ENCODE measurements at places on chromosomes 1 and 21.

- no peak for DNase-seq
Observed at GRCh38 chr1:11634365-11635192, 19.6 kb downstream of the FBXO2 start.

- DNase-seq: peak; percentile 40
Observed at GRCh38 chr1:212315907-212316306, 30.7 kb downstream of the PPP2R5A start.

DNA sequence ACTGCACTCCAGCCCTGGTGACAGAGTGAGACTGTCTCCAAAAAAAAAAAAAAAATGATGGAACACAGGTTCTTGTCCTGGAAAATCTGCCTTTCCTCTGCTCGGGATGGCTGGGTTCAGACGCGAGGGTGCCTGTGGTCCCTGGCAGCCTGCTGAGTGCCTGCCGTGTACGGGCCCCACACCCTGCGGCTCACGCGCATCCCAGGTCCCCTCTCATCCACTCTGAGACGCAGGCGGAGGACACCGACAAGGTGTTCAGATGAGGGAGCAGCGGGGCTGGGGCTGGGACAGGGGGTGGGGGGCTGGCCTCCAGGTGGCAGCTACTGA lies 4.3 kb upstream of the ANKRD65 start:
- DNase-seq: no peak

DNA sequence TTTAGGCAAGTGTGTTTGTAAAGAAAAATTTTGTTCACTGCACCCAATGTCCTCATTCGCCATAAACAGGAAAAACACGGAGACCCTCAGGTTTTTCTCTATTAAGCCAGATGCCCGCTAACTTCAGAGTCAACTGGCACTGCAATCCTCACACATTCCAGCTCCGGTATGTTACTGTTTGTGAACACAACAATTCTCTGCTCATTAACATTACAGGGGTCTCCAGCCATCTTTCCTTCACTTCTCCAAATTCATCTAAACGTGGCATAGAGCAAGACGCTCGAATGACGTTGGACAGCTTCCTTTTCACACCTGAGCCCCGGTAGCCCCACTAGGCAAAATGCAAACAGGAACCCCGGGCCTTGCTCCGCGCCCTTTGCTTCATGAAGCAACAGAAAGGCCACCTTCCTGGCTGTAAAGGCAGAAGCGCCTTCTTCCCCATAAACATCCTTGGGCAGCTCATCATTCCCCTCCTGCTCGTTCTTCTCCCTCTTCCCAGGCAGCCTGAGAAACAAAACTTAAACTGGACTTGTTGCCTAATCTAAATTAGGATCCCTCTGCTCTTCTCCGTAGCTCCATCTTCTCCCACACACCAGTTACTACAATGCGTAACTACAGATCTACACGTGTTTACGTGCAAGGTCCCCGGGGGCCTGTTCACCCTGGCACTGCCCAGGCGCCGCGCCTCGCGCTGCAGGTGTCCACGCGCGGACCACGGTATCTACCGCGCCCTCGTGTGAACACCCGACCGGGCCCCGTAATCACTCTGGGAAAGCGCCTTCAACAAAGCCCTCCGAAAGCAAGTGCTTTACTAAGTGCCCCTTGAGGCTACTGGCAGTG lies 1.2 kb downstream of the LBR start:
- DNase-seq: peak; percentile 31

DNA sequence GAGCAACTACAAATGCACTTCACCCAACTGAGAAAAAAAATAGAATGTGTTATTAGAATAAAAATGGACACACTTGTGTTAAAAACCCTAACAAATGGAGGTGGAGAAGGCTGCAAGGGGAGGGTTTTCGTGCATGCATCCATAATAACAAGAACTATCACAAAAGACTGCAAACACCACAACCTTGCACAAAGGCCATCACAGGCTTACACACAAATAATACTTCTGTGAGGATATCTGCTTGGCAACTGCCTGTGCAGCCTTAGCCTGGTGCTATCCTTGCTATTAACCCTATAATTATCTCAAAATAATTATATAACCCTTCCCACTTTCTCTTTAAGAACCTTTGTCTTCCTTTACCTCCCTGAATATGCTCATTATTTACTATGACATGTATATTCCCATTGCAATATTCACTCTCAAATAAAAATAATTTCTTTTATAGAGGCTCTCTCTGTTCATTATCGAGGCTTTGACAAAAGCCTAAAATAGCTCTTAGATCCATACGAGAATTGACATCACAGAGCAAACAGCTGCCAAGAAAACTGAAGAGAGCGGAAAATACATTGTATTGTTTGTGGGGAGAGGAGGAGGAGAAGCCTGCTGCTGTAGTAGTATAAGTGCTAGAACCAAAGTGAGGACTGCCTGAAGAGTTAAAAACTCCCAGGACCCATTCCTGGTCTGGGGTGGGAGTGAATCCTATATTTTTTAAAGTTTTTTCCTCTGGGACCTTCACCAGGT lies 1768.7 kb downstream of the BRINP3 start:
- no peak for DNase-seq
